LoVo (cell line): ENCODE measurements at places on chromosomes 5 and 9.

DNA sequence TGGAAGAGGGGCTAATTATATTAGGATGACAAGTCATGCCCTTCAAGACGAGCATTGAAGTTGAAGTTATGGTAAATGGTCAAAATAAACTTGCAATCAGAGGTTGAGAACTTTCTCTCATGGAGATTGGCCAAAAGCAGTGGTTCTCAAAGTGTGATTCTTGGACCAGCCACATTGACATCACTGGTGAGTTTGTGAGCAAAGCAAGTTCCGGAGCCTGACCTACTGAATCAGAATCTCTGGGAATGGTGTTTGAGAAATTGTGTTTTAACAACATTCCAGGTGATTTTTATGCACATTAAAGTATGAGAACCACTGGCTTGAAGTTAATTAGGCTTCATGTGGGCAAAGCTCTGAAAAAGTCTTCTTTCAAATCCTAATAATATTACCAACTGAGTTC, 403.5 kb downstream of the ZSWIM6 start:
- DNase-seq: no peak

GRCh38 chr5:111422245-111422644, 90.1 kb downstream of the STARD4 start:
- no peak for DNase-seq

DNA sequence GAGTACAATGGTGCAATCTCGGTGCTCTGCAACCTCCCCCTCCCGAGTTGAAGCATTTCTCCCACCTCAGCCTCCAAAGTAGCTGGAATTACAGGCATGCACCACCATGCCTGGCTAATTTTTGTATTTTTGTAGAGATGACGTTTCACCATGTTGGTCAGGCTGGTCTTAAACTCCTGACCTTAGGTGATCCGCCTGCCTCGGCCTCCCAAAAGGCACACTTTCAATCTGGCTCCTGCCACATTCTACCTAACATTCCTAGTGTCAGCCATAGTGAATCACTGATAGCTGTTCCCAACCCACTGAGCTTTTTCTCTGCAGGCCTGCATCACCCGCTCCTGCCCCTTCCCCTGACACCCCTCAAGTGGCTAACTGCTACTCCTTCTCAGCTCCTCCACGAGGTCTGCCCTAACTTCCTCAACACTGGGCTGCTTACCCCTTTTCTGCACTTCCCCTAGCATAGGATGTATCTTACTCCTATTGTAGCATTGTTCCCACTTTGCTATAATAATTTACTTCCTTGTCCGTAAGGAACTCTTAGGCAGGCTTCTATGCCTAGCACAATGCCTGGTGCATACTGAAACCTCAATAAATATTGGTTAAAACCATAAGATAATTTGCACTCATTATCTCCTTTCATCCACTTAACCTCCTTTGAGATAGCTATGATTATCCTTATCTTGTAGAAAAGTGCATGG, 42.0 kb upstream of the LIFR start:
- DNase-seq: no peak

GRCh38 chr5:353612-354580, 32.4 kb downstream of the AHRR start:
- DNase-seq: no peak
